ENCODE measurements at places on chromosomes 5 and 9. TPM values are rescaled to one million over a fixed set of nuclear protein-coding genes. Genes with fewer than 3 reads are reported as not detected.
A peak's percentile ranks its signal among the peaks of the same experiment; 100 is the strongest.

The GMCL2 gene
- not detected for total RNA-seq

The WNT8A gene
- not detected for total RNA-seq

The TEX48 gene
- total RNA-seq, result not detected

The PCDHGA8 gene
- total RNA-seq, result 0.07 TPM

The GRM6 gene
- total RNA-seq, result not detected

DNA sequence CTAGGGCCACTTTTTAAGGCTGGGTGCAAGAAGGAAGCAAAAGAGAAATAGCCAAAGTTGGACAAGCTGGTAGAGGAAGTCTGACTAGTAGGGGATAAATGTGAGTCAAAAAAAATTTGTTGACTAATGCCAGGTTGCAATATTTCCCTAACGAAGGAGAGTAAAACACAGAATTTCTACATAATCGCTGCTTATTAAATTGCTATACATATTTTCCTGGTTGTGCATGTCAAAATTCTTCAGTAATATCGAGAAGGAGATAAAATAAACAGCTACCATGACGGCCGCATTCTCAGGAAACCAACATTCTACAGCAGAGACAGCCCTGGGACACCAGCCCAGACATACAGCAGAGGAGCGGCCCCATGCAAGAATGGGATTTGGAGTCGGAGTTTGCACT lies 148.3 kb downstream of the ESM1 start:
- DNase-seq, result no peak

DNA sequence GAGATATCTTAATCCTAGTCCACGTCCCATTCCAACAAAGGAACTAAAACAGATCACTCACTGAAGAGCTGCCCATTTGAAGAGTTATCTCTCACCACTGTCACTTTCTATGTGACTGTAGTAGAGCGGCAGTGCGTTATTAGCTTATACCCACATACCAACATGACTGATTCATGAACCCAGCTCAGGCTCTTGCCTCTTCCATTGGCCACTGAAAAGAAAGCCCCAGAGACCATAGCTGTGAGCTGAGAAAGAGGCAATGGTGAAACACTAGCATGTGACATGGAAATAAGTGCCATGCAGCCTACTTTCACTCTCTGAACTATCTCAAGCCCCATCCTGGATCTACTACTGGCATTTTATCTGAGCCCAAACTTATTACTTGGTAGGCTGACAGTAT lies 151.7 kb upstream of the MOCS2 start:
- no peak for DNase-seq

GRCh38 chr5:96837303-96837702 lies 29.6 kb upstream of the ERAP1 start:
- no peak for DNase-seq

- DNase-seq, result peak; percentile 40
Measured at GRCh38 chr5:123035918-123036390, 571 bp downstream of the PPIC start.

DNA sequence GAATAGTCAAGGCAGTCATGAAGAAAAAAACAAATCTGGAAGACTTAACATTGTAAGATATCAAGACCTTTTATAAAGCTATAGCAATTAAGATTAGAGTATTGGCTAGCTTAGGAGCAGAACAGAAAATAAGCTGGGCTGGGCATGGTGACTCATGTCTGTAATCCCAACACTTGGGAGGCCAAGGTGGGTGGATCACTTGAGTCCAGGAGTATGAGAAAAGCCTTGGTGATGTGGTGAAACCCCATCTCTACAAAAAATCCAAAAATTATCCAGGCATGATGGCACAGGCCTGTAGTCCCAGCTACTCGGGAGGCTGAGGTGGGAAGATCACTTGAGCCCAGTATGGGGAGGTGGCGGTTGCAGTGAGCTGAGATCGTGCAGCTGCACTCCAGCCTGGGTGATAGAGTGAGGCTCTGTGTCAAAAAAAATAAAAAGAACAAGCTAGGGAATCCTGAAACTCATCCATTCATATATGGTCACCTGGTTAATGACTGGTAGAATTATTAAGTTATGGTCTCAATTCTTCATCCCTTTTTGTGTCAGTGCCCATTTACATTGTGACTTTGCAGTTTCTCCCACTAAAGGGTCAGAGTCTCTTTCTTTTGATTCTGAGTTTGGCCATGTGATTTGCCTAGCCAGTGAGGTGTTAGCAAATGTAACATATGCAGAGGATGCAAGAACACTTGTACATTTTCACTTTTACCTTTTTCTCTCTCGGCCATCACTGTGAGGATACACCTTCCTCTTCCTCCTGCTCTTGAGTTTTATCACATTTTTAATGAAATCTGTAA lies 144.6 kb upstream of the SGCD start:
- DNase-seq, result no peak

DNA sequence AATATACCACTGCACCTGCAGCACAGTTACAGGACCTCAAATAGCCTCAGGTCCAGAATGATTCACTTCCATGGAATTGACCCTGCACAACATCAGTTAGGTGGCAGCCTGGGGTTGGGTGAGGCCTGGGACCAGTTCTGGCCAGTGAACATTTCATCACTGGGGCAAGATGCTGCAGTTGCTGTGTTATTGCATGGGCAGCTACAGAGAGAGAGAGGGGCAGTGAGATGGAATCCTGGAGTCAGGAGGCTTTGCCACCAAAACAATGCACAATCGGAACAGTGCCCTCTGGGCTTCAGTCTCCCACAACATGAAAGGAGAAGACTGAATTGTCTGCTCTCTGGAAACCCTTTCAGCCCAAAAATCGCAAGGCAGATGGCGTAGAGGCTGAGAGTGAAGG lies 51.8 kb downstream of the SH3TC2 start:
- peak; percentile 87 for DNase-seq

- no peak for DNase-seq
Measured at GRCh38 chr5:80168388-80169028, 87.3 kb downstream of the SERINC5 start.

- DNase-seq, result no peak
Measured at GRCh38 chr9:72983056-72983455, 30.2 kb upstream of the ALDH1A1 start.

GRCh38 chr5:161295721-161296250 lies 250.7 kb downstream of the GABRB2 start:
- no peak for DNase-seq

DNA sequence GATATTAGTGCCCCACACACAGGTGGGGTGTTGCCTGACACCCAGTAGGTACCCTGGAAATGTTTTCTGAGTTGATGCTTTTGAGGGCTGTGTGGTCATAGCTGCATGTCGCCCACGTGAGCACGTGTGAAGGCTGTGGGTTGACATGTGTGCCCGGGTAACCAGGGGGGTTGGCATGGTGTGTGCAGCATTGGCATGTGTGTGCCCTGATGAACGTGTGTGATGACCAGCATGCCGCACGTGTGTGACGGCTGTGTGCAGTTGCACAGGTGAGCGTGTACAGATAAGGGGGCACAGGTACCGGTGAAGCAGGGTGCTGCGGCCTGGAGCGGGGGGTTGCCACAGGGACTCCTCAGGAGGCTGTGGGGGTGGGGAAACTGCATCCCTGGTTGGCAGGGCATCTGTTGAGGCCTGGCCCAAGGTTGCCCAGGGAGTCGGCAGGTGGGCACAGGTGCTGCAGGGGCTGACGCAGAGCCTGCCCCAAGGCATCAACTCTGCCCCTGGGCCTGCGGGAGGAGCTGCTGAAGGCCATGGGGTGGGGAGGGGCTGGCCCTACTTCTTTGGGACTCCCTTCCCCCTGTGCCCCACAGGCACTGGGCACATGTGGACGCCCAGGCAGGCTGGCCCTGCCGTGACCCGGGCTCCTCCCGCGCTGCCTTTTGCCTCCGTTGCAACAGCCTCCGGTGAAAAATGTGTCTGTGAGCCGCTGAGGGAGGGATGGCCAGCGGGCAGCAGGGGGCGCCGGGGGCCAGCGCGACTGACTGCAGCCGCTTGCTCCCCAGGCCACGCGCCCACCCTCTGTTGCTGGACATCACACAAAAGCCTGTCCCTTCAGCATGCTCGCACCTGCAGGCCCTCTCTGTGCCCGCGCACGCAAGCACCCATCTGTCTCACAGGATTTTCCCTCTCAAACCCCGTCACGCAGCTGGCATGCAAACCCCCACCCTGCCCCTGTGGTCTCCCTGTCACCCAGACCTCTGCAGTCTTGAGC lies 2.2 kb downstream of the UNC5A start:
- no peak for DNase-seq

DNA sequence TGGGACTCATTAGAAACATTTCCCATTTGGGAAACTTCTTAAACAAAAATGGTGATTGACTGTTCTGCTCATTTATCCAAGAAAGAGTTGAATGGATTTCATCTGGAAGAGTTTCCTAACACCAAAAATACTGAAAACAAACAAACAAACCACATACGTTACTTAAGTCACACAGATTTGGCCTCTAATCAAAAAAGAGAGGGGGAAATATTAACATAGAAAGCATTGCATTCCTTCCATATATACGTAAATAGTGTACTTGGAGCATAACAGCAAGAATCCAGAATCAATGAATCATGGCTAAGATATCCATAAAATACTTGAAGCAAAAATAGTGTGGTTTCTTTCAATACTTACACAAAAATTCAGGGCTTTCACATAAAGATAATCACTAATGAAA lies 189.8 kb upstream of the MAP3K1 start:
- peak; percentile 83 for DNase-seq

DNA sequence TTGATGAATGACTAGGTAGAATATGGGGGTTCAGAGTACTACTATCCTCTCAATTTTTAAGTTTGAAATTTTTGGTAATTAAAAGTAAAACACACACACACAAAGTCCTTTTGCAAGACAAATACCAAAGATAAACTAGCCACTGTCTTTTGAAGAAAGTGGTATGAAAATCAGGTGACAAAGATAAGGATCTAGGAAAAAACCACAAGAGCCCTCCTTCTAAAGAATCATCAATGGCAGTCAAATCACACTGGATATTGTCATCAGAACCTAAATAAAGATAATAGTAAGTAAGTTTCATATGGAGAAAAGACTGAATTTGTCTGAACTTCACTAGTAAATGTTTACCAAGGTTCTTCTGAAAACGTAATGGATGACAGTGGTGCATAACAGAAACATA lies 30.5 kb upstream of the HK3 start:
- DNase-seq, result no peak

DNA sequence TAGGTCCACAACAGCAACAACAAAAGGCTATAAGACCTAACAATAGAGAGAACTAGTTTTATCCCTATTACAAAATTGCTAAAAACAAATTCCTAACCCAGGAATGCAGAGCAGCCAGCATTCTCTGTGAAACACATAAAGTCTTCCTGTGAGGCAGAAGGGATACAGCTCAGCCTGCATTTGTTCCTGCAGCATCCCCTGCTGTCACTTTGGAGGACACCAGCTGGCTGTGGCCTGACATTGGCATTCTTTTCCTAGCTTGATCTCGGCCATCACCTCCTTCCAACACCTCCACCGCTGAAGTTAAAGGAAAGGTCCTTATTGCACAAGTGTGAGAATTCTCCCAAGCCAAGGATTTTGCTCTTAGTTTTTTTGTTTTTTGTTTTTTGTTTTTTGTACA lies 186.1 kb downstream of the SNCAIP start:
- no peak for DNase-seq

DNA sequence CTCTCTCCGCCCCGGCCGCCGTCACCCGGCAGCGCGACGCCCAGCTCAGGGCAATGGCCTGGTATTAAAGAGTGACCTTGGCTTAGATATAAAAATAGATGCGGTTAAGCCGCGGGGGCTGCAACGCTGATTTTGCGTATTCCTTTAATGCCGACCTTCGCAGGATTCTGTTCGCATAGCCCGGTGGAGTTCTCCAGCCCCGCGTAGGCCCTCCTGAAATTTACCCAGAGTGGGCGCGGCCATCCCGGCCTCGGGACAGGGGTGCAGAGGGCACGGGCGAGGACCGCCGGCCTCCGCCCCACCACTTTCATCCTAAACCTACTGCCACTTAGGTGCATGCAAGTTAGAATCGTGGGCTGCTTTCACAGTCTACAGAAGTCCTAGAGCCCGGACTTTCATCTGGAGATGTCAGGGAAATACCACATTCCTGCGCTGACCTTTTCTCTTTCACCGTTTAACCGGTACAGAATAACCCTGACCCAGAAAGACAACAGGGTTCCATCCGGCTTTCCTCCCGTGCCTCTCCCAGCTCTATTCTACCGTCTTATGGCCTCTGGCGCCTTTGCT lies 492 bp upstream of the FAM169A start:
- DNase-seq, result no peak

DNA sequence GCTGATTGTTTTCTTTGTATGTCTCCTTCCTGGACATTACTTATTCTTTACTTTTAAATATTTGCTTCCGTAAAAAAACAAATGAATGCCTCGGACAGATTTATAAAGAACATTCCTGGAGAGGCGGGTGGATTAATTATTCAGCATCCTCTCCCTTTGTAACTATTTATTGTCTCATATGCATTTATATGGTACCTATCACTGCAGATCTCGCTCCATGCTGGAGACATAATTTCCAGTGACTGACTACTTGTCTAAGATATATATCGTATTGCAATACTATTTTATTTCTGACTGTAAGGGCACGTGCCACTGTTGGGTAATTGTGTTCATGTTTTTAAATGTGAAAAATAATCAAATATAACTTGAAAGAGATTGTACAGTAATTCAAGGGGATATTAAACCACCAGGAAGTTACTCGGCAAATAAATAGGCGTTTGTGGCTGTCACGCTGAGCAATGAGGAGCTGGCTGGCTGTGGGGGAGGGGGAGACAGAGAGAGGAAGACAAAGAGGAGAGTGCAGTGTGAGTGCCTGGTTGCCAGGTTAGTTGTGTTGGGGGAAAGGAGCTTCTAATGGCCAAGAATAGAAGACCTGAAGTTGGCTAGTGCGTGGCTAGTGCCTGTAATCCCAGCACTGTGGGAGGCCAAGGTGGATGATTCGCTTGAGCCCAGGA lies 131.8 kb upstream of the GABRP start:
- no peak for DNase-seq

DNA sequence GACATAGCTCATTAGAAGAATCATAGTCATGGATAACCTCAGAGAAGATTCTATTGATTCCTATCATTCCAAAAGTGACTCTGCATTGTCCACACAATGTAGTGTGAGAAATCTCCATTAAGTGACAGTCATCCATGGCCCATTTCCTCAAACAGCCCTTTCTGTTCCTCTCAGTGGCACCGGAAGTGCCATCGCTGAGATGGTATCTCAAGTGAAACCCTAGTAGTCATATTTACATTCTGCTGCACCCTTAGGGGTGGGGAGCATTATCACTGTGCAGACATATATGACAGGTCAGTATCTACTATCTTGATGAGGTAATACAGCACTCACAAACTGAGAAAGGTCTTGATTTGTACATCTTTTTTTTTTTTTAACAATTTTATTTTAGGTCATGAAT lies 55.4 kb upstream of the MIER3 start:
- no peak for DNase-seq

GRCh38 chr5:61450493-61451279 lies 118.6 kb downstream of the ZSWIM6 start:
- DNase-seq, result peak; percentile 18

GRCh38 chr9:1303932-1304331 lies 253.8 kb downstream of the DMRT2 start:
- no peak for DNase-seq
